ENCODE measurements at places on chromosomes 7 and 10.
A peak's percentile ranks its signal among the peaks of the same experiment; 100 is the strongest.

DNA sequence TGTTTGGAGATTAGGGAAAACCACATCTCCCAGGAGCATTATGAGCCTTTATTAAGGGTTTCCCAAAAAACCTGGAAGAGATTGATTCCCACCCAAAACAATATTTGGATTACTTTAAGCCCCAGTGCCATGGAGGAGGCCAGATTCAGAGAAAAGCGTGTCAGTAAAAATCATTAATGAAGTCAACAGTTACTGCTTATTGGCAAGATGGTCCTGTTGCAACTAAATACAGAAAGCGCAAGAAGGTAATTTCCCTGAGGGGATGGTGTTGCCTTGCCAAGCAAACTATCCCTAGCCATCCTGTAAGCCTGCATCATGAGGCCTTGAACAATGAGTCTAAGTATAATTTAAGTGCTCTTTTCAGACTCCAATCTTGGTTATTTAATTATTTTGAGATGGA lies 156.6 kb downstream of the SPAG6 start:
- no peak for DNase-seq

DNA sequence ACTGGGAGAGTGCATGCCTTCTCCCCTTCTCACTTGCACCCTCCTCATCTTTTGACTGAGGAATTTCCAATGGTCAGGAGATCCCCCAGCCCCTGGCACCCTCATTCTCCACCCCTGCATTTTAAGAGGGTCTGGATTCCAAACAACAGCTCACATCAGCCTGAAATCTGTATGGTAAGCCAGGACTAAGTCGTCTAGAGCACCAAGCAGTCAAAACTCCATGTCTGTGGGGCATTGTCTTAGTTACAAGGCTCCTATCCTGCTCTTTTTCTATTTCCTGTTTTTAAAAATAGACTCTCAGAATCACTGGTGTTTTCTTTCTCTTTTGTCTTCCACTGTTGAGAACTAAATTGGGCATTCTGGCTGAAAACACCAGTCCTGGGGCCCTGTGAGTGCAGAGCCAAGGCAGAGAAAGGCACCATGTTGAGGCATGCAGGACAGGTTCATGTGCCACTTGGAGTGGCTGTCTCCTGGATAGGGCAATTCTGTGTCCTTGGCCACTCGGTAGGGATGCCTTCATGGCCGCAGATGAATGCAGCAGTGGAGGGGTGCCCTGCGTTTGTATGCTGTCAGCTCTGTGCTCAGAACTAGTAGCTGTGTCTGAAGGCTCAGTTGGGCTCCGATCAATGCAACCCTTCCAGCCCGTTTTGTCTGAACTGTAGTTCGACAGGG lies 216.6 kb upstream of the YAE1 start:
- DNase-seq = no peak

DNA sequence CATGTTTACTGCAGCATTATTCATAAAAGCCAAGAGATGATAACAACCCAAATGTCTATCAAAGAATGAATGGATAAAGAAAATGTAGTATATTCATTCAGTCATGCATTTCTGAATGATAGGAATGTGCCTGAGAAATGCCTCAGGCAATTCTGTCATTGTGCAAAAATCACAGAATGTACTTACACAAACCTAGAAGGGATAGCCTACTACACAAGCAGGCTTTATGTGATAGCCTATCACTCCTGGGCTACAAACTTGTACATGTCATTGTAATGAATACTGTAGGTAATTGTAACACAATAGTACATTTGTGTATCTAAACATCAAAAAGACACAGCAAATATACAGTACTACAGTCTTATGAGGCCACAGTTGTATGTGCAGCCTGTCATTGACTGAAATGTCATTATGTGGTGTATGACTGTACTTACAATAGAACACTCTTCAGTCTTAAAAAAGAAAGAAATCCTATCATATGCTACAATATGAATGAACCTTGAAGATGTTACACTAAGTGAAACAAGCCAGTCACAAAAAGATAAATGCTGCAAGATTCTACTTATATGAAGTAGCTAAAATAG lies 141.8 kb upstream of the GPR22 start:
- DNase-seq = no peak

DNA sequence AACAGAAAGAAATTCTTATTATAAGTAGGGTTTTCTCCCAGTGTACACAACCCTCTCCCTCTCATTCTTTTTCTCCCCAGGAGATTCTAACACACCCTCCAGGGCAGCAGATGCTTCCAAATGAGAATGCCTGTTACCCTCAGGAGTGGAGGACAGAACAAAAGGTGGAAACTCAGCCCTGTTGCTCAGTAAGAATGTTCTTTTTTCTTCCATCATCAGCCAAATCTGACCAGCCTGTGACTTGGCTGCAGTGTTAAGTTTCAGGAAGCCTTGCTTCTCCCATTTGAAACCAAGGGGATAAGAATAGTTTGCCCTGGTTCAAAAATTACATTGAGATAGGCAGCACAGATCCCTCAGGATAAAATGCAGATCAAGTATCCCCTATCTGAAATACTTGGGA lies 77.5 kb upstream of the EEPD1 start:
- no peak for DNase-seq

GRCh38 chr10:71873582-71874211 lies 22.6 kb upstream of the PSAP start:
- DNase-seq = no peak

- no peak for DNase-seq
Observed at GRCh38 chr10:130776724-130777123, 534.8 kb downstream of the TCERG1L start.

GRCh38 chr10:29820890-29821461 lies 186.2 kb upstream of the SVIL start:
- no peak for DNase-seq

GRCh38 chr7:39894904-39895303 lies 55.2 kb upstream of the CDK13 start:
- no peak for DNase-seq

- DNase-seq = no peak
Observed at GRCh38 chr7:25318047-25318446, 89.8 kb upstream of the NPVF start.

DNA sequence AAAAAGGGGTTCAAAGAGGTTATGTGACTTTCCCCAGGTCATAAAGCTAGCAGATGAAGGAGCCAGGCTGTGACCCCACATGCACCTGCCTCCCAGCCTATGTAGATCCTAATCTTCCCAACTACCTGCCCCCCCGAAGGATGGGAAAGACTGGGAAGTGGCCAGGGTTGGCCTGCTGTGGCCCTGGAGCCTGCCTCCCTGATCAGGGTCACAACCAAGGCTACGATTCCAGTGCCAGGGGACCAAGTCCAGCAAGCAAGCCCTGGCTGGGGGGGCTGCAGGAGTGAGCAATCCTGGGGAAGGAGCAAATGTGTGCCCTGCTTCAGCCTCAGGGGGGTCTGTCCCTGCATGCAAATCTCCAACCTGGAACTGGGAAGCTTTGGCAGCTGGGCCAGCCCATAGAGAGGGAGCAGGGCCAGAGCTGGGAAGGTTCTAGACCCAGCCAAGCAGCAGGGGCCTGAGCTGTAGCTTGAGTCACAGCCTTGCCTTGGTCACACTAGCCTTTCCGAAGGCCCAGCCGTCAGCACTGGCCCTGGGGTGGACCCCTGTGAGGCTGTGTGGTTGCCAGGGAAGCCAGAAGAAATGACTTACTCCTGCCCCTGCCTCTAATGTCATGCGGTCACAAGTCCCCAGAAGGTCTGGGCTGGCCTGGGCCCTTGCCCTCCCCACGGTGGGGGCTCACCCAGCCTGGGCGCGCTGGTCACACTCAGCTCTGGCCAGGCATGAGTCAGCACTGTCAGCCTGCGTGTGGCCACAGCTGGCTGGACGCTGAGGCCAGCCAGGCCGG lies 96.4 kb upstream of the ZMIZ1 start:
- peak; percentile 74 for DNase-seq

DNA sequence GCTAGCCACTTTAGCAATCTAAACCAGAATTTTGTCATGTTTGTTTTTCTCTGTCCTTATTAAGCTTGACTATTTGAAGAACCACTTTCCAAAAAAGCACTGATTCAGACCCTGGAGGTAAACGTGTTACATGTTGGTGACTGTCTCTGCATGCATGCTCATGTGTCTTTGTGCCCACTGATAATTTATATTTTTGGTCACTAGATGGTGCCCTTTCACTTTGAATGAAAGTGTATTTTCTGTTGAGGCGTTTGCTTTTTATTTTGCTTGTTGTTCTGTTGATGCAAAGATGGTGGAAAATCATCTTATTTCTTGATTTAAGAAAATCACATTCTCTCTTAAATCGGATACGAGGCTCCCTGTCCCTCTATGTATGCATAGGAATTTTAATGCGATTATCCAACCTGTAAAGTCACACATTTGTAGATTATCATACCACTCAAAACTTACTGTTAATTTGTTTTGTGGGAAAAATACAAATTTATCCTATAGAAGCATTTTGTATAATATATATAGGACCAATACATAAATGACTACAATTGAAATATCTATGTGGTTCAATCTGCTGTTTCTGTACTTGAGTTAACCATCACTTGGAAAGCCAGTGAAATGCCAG lies 269.3 kb downstream of the BICC1 start:
- peak; percentile 66 for DNase-seq

- no peak for DNase-seq
Observed at GRCh38 chr7:39367943-39368342, 198.3 kb upstream of the YAE1 start.

- DNase-seq = peak; percentile 24
Observed at GRCh38 chr10:30857803-30858202, 173.9 kb downstream of the ZNF438 start.

GRCh38 chr7:155356323-155357105 lies 58.8 kb downstream of the INSIG1 start:
- DNase-seq = peak; percentile 58

DNA sequence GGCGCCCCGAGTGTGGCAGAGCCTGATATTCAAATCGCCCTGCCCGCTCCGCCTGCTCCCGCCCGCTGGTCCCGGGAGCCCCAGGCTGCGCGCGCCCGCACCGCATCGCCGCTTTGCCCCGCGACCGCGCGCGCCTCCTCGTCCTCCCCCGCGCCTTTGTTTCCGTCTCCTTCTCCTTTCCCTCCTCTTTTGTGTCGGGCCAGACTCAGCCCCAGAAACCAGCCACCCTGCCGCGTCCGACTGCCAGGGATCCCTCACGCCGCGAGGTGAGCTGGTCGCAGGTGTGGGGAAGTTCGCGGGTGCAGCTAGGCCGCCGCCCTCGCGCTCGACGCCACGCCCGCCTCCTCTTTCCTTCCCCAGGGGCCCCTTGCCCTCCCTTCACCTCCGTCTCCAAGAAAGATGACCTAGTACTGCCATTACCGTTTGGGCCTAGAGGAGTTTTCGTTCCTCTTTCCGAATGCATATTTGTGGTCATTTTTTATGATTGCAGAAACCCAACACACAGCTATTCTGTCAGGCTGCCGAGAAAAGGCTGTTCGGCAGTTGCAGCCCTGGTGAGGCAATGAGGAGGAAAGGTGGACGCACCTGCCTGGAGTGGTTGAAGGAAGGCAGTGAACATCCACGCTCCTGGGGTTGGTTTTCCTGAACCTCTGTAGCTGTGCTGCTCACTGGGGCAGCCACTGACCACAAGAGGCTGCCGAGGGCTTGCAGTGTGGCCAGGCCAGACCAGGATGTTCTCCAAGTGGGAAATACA lies 107.3 kb downstream of the SNX10 start:
- peak; percentile 70 for DNase-seq

DNA sequence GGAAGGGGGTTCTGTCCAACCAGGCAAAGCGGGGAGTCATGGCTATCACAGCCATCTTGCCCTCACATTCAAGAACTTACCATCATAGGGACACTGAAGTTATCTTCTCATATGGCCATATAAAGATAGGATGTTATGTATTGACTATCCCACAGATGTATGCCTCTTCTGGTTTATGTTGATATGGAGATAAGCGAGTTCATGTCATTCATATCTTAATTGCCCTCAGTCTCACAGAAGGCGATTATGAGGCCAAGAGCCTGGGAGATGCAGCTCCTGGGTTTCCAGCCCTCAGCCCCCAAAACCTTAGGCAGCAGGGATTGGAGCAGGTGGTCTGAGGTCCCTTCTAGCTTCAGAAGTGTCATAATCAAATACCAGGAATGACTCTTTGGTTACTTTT lies 8.5 kb upstream of the ANKRD61 start:
- no peak for DNase-seq

DNA sequence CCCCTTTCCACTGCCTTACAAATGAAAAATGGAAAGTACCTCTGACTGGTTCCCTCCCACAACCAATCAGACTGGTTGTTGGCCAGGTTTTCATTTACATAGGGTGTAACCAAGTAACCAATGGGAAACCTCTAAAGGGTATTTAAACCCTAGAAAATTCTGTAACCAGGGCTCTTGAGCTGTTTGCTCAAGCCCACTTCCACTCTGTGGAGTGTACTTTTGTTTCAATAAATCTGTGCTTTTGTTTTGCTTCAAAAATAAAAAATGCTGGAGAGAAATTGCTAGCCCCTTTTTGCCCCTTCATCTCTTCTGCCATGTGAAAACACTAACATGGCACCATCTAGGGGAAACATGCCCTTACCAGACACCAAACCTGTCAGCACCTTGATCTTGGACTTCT lies 129.5 kb downstream of the AHR start:
- no peak for DNase-seq

GRCh38 chr7:142036384-142036783 lies 40.7 kb downstream of the MGAM start:
- no peak for DNase-seq

- DNase-seq = no peak
Observed at GRCh38 chr10:20276127-20276979, 460.1 kb downstream of the PLXDC2 start.

GRCh38 chr10:119783665-119784027 lies 57.8 kb downstream of the INPP5F start:
- no peak for DNase-seq

DNA sequence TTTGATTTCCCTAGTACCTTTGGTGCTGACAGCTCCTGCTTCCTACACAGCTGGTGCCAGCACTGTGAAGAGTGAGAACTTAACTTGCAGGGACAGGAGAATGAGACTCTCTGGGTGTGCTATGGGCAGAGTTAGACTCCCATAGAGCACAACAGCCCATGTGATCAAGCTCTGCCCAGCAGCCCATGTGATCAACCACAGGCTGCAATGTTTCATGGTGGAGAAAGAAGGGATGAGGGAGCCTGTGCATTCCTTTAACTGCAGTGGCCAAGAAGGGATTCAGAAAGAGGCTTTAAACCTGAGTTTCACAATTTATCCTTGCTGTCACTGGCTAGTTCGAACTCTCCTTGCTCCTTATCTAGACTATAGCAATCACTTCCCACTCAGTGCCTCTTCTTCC lies 10.0 kb upstream of the MEST start:
- DNase-seq = peak; percentile 35

- DNase-seq = no peak
Observed at GRCh38 chr10:132465889-132466519, 69.0 kb downstream of the PWWP2B start.

DNA sequence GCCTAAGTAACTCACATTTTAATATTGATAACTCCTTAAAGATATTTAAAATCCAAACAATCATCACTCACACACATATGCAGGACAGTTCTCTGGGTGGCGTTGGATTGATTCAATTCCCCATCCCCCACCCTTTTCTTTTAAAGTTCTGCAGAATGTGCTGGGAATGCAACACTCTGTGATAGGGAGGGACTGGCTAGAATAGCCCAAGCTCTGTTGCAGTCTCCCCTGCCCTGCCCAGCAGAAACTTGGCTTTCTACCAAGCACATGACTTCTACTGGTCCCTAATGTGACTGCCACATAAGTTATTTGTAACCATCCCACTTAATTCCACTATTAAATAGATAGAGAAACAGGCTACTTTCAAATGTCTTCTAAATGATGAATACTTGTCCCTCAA lies 55.2 kb downstream of the TWIST1 start:
- DNase-seq = no peak

All from hepatocyte (in vitro differentiated cells).